ENCODE measurements at places on chromosomes 3 and 15. TPM values are rescaled to one million over a fixed set of nuclear protein-coding genes. Genes with fewer than 3 reads are reported as not detected.
A peak's percentile ranks its signal among the peaks of the same experiment; 100 is the strongest.

DNA sequence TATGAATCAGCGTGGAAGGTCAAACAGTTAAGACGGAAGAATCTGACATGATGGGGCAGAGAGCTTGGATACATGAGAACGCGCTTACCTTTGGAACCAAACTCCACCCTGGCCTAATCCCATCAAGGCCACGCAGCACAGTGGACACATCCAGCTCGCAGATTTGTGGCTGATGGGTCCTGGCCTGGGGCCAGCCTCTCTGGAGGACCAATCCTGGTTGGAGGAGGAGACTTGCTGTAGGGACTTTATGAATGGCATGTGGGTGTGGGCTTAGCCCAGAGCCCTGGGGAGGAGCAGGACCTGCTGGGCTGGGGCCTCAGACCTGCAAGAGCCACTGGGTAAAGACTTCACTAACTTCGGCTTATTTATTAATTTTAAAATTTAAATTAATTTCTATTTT, 73.4 kb upstream of the ANKRD34C start:
- no peak for DNase-seq

The CFAP100 gene
- 4.3 TPM for total RNA-seq

DNA sequence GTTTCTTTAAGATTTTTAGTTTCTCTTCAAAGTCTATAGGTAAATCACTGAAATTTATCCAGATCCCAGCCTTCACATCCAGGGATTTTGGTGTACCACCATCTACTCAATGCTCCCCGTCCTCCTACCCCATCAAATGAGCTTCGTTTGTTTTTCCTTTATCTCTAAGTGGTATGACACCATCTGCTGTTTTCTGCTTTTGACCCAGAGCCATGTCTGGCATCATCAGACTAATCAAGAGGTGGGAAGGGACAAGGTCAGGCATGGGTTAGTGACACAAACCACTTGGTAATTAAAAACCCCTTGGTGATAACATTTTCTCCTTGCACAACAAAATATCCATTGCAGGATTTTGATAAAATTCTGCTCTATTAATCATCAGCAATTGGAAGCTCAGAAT, 92.7 kb upstream of the GOLGA8J start:
- no peak for DNase-seq

- DNase-seq, result no peak
Measured at GRCh38 chr3:67863869-67864268, 209.5 kb upstream of the SUCLG2 start.

DNA sequence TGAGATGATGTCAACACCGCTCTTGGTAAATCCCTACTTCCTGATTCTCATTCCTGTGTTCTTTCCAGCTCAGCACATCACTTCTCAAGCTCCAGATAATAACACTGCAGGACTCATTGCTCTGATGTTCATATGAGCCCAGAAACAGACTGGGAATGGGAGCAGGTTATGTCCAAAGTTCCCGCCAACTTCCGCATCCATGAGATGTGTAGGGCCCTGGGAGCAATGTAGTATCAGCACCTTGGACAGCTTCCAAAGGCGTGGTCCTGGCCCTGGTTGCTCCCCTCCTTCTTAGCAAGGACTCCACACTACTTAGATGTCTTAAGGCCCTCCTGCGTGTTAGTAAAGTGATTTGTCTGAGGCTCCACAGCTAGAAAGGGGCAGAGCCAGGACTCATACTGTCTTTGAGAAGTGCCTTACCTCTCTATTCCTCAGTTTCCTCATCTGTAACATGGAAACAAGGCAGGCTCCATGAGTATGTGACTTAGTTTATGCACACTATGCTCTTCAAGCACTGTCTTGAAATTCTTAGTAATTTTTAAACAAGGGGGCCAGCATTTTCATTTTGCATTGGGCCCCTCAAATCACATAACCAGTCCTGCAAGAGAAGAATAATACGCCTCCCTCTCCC, 27.9 kb upstream of the SLC6A1 start:
- no peak for DNase-seq

DNA sequence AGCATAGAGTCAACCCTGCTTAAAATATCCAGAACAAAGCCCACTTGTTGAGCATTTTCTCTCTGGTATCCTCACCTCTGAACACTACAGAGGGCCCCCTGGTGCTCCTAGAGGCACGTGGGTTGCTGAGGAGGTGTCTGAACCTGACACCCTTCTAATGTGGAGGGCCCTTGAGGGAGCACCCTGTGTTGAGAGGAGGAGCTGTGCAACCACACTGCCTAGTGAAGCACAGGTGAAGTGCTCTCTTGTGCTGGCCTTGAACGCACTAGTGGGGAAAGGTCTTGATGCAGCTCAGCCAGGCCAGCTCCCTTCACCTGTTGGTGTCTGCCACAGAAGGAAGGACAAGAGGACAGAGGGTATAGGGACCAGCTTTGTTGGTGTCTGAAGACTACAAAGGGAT, 51.9 kb downstream of the CCK start:
- no peak for DNase-seq

DNA sequence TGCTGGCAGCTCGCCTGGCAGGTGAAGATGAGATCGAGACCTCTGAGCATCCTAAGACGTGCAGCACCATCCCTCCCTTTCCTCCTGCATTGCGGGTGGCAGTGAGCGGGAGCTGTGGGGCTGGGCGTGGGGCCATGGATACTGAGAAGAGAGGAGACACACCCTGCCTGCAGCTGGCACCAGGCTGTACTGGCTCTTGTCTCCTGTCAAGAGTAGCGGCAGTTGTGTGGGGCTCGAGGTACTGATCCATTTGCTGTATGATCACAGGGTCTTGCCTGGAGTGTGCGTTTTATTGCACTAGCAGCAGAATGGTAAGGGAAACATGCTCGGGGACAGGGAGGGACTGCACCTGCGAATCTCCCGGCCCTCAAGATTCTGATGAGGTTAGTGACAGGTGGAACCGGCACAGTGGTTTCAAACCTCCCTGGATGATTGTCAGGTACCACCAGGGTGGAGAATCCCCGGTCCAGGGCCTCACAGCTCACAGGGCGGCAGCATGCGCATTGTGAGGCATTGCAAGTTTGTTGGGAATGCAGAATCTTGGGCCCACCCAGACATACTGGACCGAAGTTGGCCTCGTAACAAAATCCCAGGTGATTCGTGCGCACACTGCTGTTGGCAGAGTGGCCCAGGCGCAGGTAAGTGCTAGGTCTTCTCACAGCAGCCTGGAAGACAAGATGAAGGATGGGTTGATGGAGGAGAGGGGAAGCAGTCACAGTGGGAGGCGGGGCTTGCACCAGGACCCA, 14.1 kb downstream of the SYNM start:
- DNase-seq, result peak; percentile 47

The DPPA2 gene
- 0.36 TPM for total RNA-seq

The ADAMTSL3 gene
- 2.4 TPM for total RNA-seq

DNA sequence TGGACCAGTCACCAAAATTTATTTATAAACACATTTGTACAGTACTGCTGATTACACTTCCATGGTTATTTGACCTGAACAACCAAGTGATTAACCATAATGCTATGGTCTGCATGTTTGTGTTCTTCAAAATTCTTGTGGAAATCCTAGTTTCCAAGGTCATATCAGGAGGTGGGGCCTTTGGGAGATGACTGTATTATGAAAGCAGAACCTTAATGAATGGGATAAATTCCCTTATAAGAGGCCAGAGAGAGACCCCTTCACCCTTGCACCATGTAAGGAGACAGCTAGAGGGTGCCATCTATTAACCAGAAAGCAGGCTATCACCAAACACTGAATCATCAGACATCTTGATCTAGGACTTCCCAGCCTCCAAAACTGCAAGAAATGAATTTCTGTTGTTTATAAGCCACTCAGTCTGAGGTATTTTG, 1.9 kb downstream of the SCAPER start:
- no peak for DNase-seq

DNA sequence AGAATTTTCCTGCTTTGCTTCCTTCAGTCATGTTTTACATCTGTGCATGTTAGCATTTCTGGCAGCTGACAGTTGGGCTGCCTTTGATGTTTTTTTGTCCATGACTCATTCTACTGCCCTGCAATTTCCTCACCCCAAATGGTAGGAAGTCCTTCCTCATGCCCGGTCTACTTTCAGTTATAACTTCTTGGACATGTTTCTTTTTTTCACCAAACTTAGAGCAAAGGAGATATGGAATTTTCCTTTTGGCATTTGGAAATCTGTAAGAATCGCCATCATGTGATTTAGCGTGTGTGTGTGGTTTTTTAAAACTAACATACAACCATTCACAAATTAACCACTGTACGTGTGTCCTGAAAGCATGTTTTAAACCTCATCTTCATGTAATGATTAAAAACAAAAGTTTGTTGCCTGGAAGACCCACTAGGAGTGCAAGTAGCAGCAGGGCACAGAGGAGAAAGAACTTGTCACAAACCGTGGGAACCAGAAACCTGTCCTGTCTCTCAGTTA, 430.7 kb upstream of the CFAP20DC start:
- DNase-seq, result no peak

DNA sequence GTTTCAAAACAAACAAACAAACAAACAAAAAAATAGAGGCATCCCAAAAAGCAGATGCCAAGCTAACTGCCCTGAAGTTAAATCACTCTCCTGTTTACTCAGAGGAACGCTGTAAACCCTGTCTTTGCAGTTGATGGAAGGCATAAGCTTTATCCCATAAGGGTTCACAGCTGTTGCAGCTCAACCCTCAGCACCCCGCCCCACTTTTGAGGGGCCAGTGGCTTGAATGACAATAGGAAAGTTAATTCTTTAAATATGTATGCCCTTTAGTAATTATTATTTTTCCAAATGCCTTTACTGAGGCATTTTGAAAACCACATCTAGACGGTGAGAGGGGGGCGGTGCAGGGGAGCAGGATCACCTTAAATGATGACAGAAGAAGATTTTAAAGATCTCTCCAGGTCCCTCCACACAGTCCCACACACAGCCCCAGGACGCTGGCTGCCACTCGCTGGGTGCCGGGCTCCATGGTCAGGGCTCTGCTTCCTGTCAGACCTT, 272.1 kb downstream of the FAM43A start:
- no peak for DNase-seq

The CPN2 gene
- not detected for total RNA-seq

The PRSS50 gene
- total RNA-seq, result 1.1 TPM

DNA sequence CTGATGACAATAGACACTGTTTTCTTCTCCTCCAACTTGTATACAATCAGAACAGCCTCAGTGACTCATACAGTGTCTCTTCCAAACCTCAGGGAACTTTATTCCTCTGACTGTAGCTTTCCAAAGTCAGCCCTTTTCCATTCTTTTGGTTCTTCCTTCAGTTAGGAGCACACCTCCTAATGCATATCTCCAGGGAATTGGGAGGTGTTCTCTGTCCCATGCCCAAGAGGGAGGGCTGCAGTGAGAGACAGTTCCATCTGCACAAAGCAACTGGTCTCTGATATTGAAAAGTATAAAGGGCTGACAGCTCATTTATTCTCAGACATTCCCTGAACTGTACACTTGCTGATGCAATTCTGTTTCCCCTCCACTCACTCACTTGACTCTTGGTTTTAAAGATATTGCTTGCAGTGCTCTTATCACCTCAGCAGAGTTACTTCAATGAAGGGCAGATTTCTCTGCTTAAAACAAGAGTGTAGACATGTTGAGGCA, 337.8 kb upstream of the TBC1D5 start:
- DNase-seq, result no peak

DNA sequence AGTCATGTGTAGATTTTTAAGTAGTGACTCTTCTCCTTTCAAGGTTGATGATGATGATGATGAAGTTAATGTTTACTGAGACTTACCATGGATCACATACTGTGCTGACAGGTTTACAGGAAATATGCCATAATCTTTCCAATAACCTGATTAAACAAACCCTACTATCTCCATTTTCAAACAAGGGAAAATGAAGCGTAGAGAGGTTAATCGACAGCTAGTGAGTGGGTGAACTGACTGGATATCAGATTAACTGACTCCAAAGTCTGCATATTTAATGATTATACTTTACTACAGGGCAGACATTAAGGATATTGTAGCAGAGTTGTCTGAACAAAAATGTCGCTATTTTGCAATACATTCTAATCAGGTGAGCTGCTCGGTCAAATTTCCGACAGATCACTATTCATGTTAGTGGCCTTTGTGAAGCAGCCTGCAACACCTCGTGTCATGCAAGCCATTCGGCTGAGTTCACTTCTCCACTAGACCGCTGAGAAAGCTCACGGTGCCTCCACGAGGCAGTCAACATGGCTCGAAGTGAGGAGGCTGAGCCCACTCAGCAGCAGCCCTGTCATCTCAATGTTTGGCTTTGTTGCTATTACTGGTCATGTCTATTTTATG, 264.2 kb downstream of the NFKBIZ start:
- no peak for DNase-seq

The MST1 gene
- 25.7 TPM for total RNA-seq

DNA sequence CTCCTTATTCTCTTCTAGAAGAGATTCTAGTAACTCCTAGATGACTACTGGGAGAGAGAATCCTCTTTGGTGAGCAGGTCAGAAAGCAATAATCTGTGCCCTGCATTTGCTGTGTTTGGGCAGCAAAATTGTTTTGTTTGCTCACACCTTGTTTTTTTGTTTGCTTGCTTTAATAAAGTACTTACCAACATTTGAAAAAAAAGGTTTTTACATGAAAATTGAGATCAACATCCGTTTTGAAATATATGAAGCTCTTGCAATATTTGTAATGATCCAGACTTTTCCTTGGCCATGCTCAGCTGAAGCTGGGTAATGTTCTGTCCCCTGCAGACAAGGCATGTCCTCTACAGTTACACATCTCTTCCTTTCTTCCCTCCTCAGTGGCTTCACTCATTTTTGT, 62.2 kb downstream of the DIPK2A start:
- DNase-seq, result no peak

The CHRFAM7A gene
- total RNA-seq, result 0.55 TPM

- no peak for DNase-seq
Measured at GRCh38 chr15:74200412-74200815, 2.2 kb downstream of the STRA6 start.

DNA sequence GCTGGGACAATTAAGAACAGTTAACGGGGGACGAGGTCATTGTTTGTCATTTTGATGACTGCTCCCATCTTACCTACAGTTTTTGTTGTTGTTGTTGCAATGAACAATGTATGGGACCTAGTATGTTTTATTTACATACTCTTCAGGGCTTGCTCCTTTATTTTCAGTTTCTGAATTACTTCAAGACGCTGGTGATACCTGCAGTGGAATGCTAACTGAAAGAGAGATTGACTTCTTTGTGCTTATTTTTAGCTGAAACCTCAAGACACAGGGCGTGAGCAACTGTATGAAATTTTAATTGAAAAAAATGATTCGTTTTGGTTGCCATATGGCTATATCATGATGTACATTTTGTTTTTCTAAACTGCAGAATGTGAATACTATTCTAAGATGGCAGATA, 297.9 kb downstream of the EDEM1 start:
- DNase-seq, result no peak

DNA sequence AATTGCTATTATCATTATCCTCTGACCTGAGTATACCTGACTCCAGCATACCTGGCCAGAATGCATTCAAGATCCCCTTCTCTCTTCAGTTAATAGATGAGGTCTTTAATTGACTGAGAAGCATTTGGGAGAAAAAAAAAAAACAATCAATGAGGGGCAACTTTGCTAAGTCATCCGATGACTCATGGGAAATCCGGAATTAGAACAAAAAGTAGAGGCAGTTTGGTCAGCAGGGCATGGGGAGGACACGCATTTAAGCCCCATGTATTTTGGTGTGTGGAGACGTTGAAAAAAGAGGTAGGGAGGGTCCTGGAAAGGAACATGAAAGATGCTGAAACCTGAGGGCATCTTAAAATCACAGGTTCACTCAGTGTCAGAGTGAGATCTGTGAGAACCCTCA, 256.2 kb downstream of the RORA start:
- no peak for DNase-seq

The PIGZ gene
- total RNA-seq, result 1.6 TPM

- DNase-seq, result no peak
Measured at GRCh38 chr3:11154036-11154952, at the start of gene HRH1. Gene HRH1, plus strand, starts transcription at chr3:11154493. Its CDS starts 104,545 bp downstream, at chr3:11259038.
